ENCODE measurements at places on chromosomes 2 and 18.

- DNase-seq = no peak
Measured at GRCh38 chr2:74576863-74577229, 22.3 kb downstream of the DOK1 start.

GRCh38 chr18:7596147-7596546 is 29.0 kb downstream of the PTPRM start:
- DNase-seq = no peak

DNA sequence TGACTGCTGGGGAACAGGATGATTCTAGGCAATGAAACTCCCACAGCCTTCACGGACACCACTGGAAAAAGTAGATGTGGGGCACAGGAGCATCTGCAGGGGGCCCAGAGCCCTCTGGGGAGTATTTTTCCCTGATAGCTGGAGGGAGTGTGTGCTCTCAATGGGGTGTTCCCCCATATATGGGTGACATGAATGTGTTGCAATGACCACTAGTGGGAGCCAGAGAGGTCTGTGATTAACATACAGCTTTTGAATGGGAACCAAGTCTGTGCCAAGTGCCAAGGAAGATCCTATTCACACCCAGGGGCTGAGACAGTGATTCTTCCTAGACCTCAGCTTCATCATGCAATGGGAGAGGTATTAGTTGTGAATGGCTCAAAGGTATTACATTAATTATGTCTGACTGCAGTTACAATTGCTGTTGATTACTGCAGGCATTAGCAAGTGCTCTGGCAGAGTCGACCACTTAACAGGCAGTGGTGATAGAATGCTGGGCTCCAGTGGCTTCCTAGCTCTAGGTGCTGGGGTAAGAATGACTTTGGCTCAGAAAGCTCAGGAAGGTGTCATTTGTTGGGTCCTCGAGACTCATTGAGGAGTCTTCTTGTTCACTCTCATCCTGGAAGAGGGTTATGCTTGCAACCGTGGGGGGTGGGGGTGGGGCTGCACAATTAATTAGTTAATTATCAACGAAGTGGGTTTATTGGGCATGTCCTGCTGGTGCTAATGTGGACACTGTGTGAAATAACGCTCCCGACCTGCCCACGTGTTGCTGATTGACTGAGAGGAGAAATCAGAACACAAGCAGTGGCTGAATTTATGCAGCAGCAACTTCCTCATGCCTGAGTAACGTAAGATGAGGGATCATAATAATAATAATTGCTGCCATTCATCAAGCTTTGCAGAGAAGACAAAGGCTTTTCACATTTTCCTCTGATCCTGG is 194.1 kb downstream of the CLIP4 start:
- peak; percentile 69 for DNase-seq

DNA sequence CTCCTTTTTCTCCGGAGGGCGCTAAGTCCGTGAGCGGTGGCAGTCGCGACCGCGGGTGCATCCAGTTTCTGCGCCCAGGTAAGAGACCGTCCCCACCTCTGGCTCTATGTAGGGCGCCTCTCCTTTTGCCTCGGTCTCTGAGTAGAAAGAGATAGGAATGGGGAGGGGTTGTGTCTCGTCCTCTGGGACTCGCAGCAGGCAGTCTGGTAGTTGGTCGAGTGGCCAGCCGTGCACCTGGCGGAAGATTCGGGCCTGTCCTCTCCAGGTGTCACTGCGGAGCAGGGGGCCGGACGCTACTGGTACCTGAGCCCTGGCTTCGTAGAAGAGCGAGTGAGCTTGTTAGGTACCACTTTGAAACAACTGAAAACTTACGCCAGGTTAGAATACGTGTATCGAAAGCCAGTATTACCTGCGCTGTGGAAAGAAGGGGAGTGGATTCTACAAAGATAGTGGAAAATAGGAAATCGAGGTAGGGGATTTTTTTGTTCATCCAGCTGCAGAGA is 403 bp downstream of the MAP2 start:
- peak; percentile 26 for DNase-seq

DNA sequence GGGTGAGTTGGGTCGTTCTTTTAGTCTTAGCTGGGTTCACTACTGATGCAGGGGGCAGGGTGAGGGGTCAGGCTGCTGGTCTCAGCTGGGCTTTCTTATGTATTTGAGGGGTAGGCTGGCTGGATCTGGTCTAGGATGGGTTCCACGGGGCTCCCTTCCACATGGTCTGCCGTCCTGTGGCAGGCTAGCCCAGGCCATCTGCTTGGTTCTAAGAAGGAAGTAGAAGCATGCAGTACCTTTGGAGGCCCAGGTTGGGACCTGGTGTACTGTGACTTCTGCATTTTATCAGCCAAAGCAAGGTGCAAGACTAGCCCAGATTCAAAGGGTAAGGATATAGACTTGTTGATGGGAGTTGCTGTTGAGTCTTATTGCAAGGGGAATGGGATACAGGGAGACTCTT is 35.5 kb upstream of the MGAT5 start:
- no peak for DNase-seq

- DNase-seq = no peak
Measured at GRCh38 chr18:44911773-44912172, 231.1 kb downstream of the SETBP1 start.

GRCh38 chr2:216879727-216880508 is 20.1 kb upstream of the TNP1 start:
- no peak for DNase-seq

- no peak for DNase-seq
Measured at GRCh38 chr2:47499093-47499492, 96.1 kb downstream of the MSH2 start.

GRCh38 chr2:240514631-240515030 is 43.2 kb downstream of the ANKMY1 start:
- no peak for DNase-seq

GRCh38 chr2:143819190-143819735 is 690.0 kb downstream of the ARHGAP15 start:
- DNase-seq = no peak

Data from left kidney (tissue), 8 donors.